Globus pallidus (tissue), 1 donor: ENCODE measurements at places on chromosomes 3 and 15.

DNA sequence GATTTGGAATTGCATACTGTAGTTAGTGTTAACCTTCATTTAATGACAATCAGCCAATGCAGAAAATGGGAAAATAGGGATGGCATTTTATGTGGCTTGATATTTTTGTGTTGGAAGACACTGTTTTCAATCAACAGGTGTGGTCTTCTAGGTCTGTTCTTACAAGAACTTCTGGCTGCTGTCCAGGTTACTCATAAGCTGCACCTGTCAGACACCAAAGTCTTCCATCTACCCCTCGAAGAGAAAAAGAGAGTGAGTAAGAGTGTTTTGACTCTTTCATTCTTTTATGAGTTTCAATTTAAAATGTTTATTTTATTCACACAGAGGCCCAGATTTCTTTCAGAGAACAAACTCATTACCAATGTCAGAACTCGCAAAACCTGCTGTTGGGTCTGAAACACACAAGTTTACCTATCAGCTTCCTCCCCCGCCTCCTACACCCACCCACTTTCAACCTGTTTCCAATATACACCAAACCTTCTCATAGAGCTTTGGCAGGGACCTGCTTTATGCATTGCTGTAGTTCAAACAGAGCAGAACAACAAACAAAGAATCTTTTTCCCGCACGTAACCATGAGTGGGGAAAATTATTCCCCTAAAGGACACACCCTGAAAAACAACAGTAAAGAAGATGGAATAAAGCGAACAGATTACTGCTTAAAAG is 767.7 kb upstream of the ALCAM start:
- DNase-seq, result no peak

GRCh38 chr3:126098391-126098858 is 14.5 kb upstream of the SLC41A3 start:
- DNase-seq, result peak; percentile 25

DNA sequence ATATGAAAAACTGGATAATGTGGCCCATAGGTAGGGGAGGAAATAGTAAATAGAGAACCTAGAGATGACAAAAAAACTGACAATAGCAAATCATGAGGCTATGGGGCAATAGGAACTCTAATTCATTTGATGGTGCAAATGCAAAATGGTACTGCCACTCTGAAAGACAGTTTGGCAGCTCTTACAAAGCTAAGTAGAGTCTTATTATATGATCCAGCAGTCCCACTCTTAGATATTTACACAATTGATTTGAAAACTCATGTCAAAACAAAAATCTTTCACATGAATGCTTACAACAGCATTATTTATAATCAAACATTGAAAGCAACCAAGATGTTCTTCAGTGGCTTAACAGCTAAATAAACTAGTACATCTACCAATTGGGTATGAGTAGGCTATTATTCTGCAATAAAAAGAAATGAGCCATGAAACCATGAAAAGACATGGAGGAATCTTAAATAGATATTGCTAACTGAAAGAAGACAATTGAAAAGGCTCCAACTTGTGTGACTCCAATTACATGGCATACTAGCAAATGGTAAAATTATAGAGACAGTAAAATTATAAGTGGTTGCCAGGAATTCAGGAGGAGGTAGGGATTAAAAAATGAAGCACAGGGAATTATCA is 321.8 kb upstream of the STAC start:
- DNase-seq, result no peak

GRCh38 chr3:159763011-159763601 is 225.5 kb upstream of the IL12A start:
- DNase-seq, result peak; percentile 49
